ENCODE measurements at places on chromosomes 11 and 22.

DNA sequence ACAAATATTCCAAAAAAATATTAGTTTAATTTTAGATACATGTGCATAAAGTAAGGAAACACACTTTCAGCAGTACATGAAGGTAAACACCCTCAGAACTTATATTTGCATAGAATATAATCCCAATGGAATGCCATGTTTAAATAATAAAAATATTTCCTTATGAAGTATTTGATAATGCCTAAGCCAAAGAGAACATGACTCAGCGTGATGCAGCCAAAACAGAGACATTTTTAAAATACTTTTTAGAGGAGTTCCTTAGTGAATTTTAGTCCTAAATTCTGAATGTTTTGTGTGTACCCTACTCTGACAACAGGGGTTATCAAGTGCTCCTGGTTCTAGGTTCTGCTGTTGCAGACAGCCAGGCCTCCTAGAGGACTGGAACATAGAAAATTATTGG lies 39.1 kb upstream of the POU2AF2 start:
- DNase-seq, result no peak

DNA sequence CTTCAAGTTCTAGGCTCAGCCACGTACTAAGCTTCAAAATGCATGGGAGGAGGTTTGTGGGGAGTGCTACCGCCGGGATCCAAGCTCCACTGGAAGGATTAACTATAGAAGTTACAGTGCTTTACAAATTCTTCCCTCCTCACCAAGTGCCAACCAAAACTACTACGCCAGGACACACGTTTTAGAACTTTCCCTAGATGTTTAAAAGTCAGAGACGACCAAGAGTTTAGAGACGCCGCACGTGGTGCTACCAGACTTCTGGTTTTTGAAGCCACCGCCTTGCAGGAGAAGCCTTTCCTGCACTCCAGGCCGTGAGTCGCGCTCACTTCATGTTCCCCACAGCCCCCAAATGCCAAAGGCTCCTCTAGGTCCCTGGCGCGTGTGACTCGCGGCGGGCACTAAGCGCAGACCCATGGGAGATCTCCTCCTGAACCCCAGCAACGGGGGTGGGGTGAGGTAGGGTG lies 734 bp downstream of the SNU13 start:
- DNase-seq, result peak; percentile 12

DNA sequence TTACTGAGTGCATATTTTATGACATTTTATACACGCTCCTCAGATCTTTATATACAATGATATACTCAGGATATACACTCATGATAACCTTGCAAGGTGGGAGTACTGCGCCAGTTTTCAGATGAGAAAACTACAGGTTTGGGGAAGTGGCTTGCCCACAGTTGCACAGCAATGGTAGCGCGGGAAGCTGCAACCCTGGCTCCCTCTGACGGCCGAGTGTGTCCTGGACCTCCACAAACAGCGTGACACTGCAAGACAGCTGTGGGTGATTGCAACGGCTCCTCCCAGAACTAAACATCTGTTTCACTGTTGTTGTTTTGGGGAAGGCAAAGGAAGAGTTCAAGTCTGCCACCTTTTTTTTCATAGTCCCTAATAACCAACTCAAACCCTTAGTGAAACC lies 47.0 kb downstream of the PACSIN2 start:
- peak; percentile 27 for DNase-seq

DNA sequence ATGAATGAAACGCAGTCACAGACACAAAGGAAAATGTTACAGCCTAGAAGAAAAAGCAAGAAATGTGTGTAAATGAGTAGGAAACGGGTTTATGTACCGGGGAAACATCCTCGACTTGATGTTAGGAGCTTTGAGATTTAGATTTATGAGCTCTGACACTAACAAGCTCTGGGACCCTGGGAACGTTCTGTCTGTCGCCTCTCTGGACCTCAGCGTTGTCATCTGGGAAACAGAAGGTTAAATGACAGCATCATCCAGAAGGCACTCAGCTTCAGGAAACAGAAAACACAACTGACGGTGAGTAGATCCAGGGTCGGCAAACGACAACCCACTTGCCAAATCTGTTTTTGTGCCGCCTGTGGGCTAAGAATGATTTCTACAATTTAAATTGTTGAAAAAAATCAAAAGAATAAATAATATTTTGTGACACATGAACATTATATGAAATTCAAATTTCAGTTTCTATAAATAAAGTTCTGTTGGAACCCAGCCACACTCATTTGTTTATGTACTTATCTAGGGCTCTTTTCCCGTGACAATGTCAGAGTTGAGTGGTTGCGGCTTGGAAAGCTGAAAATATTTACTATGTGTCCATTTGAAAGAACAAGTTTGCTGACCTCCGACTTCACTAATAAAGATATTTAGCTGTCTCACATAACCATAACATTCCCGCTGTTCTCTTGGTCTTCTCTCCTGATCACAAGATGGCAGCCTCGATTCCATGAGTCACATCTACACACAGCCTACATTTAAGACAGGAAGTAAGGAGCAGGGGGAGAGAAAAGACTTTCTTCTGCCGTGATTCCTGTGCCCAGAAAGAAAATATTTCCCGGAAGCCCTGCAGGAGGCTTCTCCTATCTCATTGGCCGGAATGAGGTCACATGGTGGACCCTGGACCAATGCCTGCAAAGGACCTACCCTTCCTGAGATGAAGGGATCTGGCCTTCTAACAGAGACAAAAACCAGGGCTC lies 47.1 kb upstream of the SYT13 start:
- no peak for DNase-seq

- no peak for DNase-seq
These were observed 437.5 kb downstream of the INSC start for GRCh38 chr11:15551901-15552851.

DNA sequence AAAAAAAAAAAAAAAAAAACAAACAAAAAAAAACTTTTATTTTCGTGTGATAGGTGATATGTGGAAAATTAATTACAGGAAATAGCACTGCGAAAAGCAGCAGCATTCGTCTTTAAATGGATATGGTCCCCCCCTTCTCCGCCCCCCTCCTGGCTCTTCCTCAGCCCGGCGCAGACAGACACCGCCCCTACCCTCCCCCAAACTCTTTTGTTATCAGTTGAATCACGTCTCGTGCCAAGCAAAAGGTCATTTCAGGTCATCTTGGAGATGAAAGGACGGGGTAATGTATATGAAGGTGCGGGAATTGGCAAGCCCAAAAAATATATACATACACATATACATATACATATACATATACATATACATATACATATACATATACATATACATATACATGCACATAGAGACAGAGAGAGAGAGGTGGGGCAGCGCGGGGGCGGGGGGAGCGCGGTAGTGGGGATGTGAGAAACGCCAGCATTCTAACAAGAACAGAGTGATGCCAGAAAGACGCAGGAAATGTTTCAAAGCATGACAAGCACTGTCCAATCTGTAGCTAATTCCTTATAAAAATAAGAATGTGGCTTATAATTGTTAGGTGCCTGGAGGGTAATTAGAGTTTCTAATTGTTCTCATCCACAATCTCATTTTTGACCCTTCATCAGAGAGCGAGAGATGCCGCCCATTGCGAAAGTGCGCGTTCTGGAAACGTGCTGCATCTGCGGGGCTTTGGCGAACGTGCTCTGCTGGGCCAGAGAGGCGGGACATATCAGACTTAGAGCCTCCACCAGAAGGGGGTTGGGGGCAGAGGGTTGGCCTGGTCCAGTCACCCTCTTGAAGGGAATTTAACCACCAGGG lies 214.5 kb upstream of the UBASH3B start:
- DNase-seq, result no peak

- no peak for DNase-seq
These were observed 18.5 kb downstream of the MYBPC3 start for GRCh38 chr11:47333886-47334443.

- DNase-seq, result no peak
These were observed 27.0 kb downstream of the MYBPC3 start for GRCh38 chr11:47325271-47326041.

- no peak for DNase-seq
These were observed 22.1 kb downstream of the SLC5A4 start for GRCh38 chr22:32233091-32233490.

- no peak for DNase-seq
These were observed 29.8 kb downstream of the ZC3H12C start for GRCh38 chr11:110123003-110123402.

- no peak for DNase-seq
These were observed 12.3 kb upstream of the SOX10 start for GRCh38 chr22:37996515-37997246.

- no peak for DNase-seq
These were observed 18.3 kb downstream of the MYO18B start for GRCh38 chr22:25760294-25760693.

- no peak for DNase-seq
These were observed 71.9 kb upstream of the PPP6R3 start for GRCh38 chr11:68388595-68389198.

DNA sequence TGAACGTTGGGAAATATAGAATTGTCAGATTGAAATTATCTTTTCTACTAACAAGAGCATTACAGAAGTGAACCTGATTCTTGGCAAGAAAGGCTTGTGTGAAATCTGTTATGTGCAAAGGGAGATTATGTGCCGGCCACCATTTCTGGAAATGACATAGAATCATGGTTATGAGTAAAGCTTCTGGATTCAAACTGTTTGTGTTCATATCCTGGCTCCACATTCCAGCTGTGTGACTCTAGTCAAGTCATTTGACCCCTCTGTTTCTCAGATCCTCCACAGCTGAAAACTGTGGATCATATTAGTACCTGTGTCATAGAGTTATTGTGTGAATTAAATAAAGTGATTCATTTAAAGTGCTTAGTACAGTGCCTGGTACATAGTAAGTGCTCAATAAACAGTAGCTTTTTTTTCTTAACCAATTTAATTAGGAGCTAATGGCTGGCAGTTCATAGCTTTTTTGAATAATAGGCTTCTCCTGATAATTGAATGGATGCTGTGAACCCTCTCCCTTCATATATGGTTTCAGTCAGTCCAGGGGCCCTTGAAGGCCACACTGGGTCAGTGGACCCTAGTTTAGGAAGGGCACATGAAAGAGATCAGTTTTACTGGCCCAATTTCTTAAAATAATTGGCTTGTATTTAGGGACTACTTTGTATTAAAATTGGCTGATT lies 34.6 kb downstream of the EHF start:
- no peak for DNase-seq

Measured in CD4-positive, alpha-beta T cell treated with Interleukin-21 for 1 hour (primary cell).